ENCODE measurements at places on chromosomes 7 and 10. TPM values are rescaled to one million over a fixed set of nuclear protein-coding genes. Genes with fewer than 3 reads are reported as not detected.

DNA sequence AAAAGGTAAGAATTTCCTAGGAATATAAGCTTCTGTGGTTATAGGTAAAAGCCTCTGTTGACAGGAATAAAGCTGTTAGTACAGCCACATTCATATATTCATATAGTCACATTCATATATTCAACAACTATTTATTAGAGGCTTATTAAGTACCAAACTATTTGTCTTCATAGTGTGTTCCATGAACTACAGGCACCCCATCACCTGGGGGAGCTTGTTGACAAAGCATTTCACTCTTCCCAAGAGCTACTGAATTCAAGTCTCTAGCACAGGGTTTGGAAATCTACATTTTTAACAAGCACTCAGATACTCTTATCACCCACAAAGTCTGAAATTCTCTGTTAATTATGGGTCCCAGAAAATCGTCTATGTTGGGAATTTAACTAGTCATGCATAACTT is 110.6 kb downstream of the RNLS start:
- H3K4me3 ChIP-seq: no peak overlapping the region
- no peak overlapping the region for H3K27ac ChIP-seq
- no peaks in the 10 kb centered on the region for H3K27me3 ChIP-seq
- H3K4me1 ChIP-seq: no peaks in the 10 kb centered on the region
- no peaks in the 10 kb centered on the region for H3K36me3 ChIP-seq

DNA sequence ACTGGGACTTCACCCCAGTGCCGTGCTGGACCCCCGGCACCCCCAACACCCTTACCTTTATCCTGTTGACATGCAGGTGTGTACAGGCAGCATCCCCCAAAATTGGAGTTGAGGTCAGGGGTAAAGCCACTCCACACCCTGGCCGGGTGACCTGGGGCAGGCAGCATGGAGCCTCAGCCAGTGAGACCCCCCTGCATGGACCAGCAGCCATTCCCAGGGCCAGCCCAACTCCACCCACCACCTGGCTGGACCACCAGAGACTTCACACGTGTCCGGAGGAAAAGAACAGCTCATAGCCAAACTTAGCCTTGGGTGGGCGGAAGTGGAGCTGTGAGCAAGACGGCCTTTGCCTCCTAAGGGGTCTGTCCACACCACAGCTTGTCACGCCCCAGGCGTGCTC is 413.0 kb upstream of the FOXK1 start:
- H3K4me3 ChIP-seq: no peak overlapping the region
- DNase-seq: no peak
- H3K4me1 ChIP-seq: no peaks in the 10 kb centered on the region

GRCh38 chr7:7816084-7816483 is 97.7 kb upstream of the RPA3 start:
- H3K4me3 ChIP-seq: peak overlapping the region; percentile 5
- H3K27ac ChIP-seq: peak overlapping the region; percentile 51
- no peaks in the 10 kb centered on the region for H3K36me3 ChIP-seq
- peaks cover 21% of the 10 kb centered on the region for H3K4me1 ChIP-seq
- no peaks in the 10 kb centered on the region for H3K27me3 ChIP-seq

DNA sequence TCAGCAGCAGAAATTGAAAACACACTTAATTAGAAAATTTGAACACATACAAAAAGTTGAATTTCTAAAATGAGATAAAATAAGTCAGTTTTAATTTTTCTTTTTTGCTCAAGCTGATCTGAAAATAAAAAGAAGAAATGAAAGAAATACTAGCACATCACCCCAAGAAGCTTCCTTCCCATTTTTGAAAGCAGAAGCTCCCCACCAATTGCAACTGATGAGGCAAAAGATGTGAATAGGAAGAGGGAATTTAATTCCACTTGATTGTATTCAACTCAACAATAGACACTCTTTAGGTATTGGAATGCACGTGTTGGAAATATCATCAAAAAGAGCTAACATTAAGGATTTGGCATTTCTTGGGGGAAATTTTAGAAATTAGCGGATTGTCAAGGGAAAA is 175.8 kb downstream of the TRIL start:
- no peak overlapping the region for H3K27ac ChIP-seq
- H3K4me1 ChIP-seq: no peaks in the 10 kb centered on the region
- no peak overlapping the region for H3K4me3 ChIP-seq
- no peaks in the 10 kb centered on the region for H3K27me3 ChIP-seq
- H3K36me3 ChIP-seq: no peaks in the 10 kb centered on the region

DNA sequence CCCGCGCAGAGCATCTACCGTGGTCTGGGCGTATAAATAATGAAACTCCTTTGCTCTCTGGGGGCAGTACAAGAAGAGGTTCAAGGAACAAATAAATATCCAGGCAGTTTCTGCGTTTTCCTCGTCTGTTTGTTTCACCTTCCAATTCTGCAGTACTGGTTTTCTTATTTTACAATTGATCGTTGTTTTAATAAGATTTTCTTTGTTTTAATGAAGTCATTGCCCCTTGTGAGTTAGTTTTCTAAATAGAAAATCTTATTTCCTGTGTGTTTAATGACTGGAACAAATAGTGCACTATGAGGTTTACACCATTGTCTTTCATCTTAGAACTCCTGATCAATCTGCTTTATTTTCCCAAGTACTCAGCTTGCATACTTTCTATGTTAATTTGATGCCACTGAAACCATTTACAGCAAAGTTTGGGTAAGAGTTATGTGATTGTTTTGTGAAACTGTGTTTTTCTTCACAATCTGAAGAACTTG is 1.2 kb downstream of the PLEKHA1 start:
- DNase-seq: no peak
- H3K27me3 ChIP-seq: no peaks in the 10 kb centered on the region
- H3K4me1 ChIP-seq: peaks cover 8% of the 10 kb centered on the region
- H3K36me3 ChIP-seq: peaks cover 2% of the 10 kb centered on the region
- peak overlapping the region; percentile 64 for H3K4me3 ChIP-seq
- peak overlapping the region; percentile 86 for H3K27ac ChIP-seq

SLC18A3 gene
- total RNA-seq: not detected

DNA sequence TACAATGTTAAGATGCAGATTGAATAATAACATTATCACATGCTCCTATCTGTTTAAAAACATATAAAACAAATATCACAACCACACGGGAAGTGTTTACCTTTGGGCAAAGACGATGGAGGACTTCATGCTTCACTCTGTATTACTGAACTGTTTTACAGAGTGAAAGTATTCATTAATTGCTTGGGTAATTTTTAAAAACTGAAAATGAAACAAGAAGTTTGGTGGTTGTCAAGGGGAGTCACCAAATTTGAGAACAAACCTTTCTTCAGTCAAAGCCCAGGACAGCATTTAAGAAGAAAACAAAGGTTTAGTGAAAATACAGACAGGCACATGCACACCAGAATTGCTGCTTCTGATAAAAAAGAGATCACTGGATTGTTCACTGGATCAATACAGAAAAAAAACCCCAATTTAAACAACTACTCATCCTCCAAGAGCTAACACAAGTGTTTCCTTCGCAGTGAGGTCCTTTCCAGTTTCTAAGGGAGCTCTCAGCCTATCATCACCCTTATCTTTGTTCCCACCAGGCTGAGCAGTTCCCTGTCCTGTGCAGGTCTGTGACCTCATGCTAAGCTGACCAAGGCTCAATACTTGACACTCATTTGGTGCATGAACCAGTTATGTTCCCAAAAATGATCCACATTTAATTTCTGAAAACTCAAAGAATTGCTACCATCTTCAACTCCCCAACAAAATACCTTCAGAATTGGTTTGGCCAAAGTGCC is 8.8 kb downstream of the PARP12 start:
- H3K36me3 ChIP-seq: peaks cover 41% of the 10 kb centered on the region
- DNase-seq: no peak
- peak overlapping the region; percentile 50 for H3K27ac ChIP-seq

- no peak overlapping the region for H3K4me3 ChIP-seq
- H3K36me3 ChIP-seq: no peaks in the 10 kb centered on the region
- DNase-seq: no peak
- peaks cover 35% of the 10 kb centered on the region for H3K4me1 ChIP-seq
- no peak overlapping the region for H3K27ac ChIP-seq
Observed at GRCh38 chr10:99528494-99529441, 4.0 kb upstream of the NKX2-3 start.

DNA sequence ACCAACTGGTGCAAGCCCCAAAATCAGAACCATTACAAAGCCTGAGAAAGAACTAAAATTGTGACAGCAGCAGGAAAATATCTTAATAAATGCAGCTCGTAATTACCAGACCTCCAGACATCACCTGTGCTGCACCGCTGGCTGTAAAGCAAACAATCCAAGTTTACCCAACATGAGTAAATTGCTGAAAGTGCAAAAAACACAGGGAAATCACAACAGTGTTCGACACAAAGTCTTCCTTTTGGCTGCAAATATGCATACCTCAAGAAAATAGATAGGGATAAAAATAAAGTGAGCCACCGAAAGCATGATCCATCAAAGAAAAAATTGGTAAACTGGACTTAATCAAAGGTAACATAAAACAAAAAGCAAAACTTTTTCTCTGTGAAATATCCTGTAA is 101.7 kb downstream of the SLC16A9 start:
- no peaks in the 10 kb centered on the region for H3K4me1 ChIP-seq
- H3K4me3 ChIP-seq: no peak overlapping the region
- no peaks in the 10 kb centered on the region for H3K36me3 ChIP-seq

SORCS1 gene
- total RNA-seq: not detected

LRIT1 gene
- not detected for total RNA-seq

ACBD5 gene
- 58.8 TPM for total RNA-seq

GRCh38 chr7:901388-902154 is 25.2 kb downstream of the GET4 start:
- no peak overlapping the region for H3K27ac ChIP-seq
- H3K27me3 ChIP-seq: no peaks in the 10 kb centered on the region
- peaks cover 26% of the 10 kb centered on the region for H3K36me3 ChIP-seq
- no peak overlapping the region for H3K4me3 ChIP-seq
- no peak for DNase-seq

- no peak overlapping the region for H3K27ac ChIP-seq
- H3K36me3 ChIP-seq: no peaks in the 10 kb centered on the region
- H3K4me3 ChIP-seq: no peak overlapping the region
- H3K4me1 ChIP-seq: no peaks in the 10 kb centered on the region
Observed at GRCh38 chr10:42963312-42963711, 113.6 kb upstream of the RET start.

TLX1 gene
- total RNA-seq: not detected

Data from natural killer cell (primary cell).